ENCODE measurements at places on chromosomes 2 and 18. TPM values are rescaled to one million over a fixed set of nuclear protein-coding genes. Genes with fewer than 3 reads are reported as not detected.

DNA sequence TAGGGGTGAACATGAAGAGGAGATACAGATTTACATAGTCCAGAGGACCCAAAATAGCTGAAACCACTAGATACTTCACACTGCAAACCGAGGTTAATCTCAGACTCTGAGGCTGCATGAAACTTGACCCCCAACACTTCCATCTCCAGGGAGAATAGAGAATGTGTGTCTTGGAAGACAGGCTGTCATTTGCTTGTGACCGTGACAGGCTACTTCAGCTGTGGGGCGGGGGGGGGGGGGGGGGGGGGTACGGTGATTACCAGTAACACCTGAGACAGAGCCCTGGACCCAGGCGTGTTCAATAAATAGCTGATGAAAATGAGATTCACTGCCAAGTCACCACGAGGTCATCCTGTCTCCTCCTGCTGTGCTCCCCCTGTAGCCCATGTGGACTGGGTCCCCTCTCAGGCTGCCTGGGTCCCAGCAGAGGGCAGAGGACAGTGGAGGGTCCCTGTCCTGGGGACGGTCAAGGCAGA is 5.7 kb upstream of the KLHL29 start:
- DNase-seq: no peak

DNA sequence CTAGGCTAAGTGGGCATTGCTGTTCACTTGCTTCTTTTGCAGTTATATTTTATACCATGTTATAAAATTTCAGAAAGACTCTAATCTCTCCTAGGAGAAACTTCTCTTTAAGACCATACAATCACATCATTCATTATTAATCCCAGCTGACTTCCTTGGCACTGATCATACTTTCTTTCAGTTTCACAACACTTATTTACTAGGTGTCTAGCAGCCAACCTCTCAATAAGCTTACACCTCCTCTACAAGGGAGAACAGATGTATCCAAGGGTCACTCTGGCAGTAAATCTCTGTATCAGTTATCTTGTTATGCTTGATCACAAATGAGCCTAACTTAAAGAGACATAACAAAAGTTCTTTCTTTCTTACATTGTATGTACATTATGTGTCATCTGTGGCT is 69.8 kb upstream of the EPB41L5 start:
- DNase-seq: no peak

DNA sequence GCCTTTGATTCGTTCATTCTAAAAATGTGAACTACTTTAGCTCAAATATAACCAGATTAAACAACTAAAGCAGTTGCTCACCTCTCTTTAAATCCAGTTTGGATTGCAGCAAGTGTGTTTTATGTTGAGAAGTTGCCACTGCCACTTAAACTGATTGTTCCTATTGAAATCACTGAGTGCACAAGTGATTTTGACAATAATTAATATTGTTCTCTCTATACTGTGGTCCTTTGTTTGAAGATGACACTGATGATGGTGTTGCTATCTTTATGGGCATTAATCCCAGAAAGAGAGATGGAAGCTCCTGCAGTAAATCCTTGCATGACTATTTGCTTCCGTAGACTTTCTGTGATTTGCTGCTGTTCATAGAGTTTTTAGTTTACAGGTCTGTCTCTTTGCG is 251.4 kb upstream of the ZEB2 start:
- no peak for DNase-seq

DNA sequence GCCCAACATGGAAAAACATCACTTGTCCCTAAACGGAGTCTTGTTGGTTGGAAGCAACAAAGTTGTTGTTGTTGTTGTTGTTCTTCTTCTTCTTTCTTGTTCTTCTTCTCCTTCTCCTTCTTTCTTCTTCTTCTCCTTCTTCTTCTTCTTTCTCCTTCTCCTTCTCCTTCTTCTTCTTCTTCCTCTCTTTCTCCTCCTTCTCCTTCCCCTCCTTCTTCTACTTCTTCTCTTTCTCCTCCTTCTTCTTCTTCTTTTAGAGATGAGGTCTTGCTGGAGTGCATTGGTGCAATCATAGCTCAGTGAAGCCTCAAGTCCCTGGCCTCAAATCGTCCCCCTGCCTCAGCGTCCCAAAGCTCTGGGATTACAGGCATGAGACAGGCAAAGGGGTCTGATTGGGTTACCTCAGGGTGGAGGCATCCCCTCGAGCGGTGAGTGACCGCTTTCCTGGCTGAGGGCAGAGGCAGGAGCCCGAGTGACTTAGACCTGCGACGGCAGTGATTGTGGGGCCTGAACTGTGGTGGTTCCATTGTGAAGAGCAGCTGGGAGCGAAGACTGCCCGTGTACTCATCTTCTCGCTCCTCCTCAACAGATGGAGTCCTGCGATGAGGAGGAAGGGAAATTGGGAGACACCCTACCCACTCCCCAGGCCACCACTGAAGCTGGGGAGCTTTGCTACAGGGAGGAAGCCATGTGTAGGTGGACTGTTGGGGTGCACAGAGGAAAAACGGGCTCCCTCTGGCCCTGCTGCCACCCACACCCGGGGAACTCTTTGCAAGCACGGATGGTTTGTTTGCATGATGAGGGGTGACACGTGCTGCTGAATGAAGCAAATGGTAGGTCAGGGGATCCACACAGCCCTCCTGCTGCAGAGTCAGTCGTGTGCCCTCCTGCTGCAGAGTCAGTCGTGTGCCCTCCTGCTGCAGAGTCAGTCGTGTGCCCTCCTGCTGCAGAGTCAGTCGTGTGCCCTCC is 7.0 kb upstream of the PER2 start:
- no peak for DNase-seq

- no peak for DNase-seq
Observed at GRCh38 chr2:283996-284794, 3.7 kb downstream of the ALKAL2 start.

GRCh38 chr2:30302566-30302965 is 71.2 kb downstream of the LBH start:
- no peak for DNase-seq

GRCh38 chr2:132276571-132276981 is 114.8 kb upstream of the ANKRD30BL start:
- no peak for DNase-seq

DNA sequence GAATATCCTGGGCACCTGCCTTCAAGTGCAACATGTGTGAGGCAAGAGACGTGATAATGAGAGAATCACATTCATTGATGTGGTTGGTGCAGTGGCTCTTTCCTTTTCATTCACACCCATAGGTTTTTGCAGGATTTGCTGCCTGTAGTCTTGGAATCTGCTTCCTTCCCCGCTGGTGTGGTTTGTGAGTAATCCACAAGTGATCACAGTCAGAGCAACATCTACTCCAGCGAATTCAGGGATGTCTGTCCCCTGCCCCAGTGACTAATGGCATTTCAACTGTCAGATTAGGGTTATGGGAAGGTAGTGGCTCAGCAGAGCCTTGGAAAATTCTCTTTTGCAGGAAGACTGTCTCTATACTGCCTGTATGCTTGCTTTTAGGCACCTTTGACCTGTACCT is 225.5 kb upstream of the RBMS1 start:
- no peak for DNase-seq

Gene ZNG1B
- total RNA-seq: 37.5 TPM

Gene OR6B2
- total RNA-seq: not detected

Gene FEV
- not detected for total RNA-seq

Gene CDH2
- total RNA-seq: 215 TPM

Gene NT5C1B
- not detected for total RNA-seq

Gene PSTPIP2
- total RNA-seq: 0.41 TPM

All from frontal cortex (tissue), 4 donors.